HT1080 (cell line): ENCODE measurements at places on chromosomes 13 and 19.

- no peak for DNase-seq
Observed at GRCh38 chr13:97726664-97727280, 226.7 kb upstream of the IPO5 start.

- DNase-seq: peak; percentile 70
Observed at GRCh38 chr13:42594481-42595252, 20.7 kb downstream of the TNFSF11 start.

- no peak for DNase-seq
Observed at GRCh38 chr19:6048348-6048747, 62.0 kb downstream of the RFX2 start.

- peak; percentile 33 for DNase-seq
Observed at GRCh38 chr13:65892859-65893258, 1337.3 kb downstream of the PCDH9 start.

- no peak for DNase-seq
Observed at GRCh38 chr19:5801796-5802619, 2.9 kb upstream of the NRTN start.
